Karpas-422 (cell line): ENCODE measurements at places on chromosomes 3 and 15.

DNA sequence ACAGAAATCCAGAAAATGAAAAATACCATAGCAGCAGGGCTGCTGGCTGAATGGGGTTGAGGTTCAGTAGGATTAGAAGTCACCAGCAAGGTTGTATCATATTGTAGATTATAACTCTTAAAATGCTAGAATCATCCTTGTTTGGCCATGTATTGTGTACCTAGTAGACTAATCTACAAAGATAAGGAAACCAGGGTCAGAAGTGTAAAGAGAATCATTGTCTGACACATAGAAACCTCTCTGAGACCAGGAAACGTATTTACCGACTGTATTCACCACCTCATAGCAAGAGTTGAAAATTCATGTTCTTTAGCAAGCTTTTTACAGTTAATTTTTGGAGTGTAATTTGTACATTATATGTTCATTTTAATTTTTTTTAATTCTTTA, 168.8 kb downstream of the ECT2 start:
- no peak for DNase-seq

- DNase-seq, result no peak
These were observed 45.7 kb upstream of the RAB6B start for GRCh38 chr3:133941415-133941821.

GRCh38 chr3:61669203-61669602, 107.8 kb downstream of the PTPRG start:
- no peak for DNase-seq

- DNase-seq, result peak; percentile 32
These were observed 69.1 kb downstream of the MB21D2 start for GRCh38 chr3:192848371-192849233.

DNA sequence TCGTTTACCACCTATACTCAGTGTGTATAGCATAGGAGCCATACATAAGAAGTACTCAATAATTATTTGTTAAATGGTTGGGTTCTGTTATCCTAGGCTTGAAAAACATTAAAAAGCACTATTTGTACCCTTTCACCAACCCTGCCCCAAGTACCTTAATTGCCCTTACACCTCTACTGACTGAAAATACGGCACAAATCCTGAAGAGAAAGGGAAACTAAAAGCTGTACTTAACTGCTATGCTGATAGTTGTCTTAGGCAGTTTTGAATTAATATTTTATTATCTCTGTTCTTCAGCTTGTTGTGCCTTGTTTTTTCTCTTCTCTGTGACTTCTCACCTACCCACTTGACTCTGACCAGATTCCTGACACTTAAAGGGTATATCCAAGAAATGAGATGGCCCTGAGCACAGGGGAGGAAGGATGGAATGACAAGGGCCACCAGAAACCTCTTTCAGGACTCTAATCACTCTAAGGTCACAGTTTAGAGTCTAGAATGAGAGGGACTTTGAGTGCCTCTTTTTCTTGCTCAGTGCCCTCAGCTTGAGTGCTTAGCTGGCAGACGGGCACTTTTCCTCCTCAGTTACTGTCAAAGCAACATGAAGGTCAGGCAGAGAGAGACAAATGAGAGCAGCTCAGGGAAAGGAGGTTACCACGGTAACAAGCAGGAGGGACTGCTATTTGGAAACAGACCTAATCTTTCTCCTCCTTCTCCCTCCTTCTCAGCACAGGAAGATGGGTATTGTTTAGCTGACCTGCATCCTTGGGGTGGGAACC, 136.5 kb downstream of the ZNF609 start:
- DNase-seq, result peak; percentile 72
